ENCODE measurements at places on chromosomes 7 and 10.
A peak's percentile ranks its signal among the peaks of the same experiment; 100 is the strongest.

DNA sequence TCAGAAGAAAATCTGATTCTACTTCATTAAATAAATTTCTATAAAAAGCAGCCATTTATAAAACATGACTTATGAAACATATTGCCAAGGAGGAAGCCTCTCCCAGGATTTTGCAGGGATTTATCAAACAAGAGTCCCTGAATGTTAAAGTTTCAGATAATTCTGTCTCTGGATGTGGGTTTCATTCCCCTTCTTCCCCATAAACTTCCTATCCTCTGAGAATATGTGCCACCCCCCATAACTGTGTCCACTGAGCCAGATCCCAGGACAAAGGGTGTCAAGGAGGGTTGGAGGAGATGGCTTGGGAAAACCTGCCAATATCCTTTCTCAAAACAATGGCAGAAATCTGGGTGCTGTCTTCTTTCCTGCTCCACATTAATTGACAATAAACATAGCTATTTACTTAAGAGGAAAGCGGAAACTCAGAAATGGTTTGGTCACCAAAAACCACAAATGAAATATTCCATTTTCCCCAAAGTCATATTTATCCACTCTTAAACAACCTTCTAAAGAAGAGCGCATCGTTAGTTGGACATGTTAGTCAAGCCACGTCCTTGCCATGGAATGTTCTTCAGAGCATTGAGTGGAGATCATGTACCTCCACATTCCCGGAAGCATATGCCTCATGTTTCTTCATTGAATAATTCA lies 54.3 kb upstream of the AKR1E2 start:
- no peak for DNase-seq

DNA sequence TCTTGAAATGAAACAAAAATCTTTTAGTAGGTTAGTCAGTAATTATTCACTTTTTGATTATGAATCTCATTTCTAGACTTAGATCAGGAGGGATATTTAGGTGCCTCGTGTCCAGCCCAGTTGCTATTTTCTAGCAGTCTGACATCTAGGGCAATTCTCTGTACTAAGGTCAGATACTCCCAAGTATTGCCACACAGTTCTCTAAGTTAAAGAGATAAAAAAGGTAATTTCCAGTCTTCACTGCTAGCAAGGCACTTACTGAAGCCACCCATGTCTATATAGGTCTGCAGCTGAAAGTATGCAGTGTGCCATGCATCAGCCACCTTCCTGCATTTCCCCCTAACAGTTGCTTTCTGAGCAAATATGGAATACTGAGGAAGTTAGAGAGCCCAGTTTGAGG lies 83.4 kb downstream of the PON1 start:
- no peak for DNase-seq

GRCh38 chr7:19410106-19410505 lies 264.9 kb upstream of the FERD3L start:
- no peak for DNase-seq

DNA sequence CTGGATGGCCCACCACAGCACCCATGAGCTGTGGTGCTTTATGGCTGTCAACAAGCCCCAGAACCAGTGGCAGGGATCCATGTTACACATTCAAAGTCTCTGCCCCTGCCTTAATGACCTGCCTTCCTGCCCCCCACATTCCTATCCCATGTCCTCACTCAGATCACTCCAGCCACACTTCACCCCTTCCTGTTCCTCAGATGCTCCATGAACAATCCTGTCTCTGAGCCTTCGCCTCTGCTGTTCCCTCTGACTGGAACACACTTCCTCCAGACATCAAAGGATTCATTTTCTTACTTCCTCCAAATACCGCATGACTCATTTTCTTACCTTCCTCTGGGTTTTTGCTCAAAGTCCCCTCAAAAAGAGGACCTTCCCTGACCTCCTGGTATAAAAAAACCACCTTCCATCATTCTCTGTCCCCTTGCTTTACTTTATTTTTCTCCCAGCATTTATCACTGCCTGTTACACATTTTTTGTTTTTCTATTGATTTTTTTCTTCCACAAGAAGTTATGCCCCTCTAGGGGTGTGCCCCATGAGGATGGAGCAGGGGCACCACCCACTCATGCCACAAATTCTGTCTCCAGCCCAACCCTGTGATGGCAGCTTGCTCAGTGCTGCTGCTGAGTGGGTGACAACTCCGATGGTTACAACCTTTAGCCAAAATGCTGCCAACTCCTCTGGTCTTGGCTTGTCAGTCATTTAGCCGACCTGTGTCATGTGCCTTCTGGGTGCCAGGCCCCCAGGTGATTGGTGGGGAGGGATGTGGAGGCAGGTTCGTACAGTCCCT lies 18.2 kb downstream of the COL13A1 start:
- DNase-seq: no peak

DNA sequence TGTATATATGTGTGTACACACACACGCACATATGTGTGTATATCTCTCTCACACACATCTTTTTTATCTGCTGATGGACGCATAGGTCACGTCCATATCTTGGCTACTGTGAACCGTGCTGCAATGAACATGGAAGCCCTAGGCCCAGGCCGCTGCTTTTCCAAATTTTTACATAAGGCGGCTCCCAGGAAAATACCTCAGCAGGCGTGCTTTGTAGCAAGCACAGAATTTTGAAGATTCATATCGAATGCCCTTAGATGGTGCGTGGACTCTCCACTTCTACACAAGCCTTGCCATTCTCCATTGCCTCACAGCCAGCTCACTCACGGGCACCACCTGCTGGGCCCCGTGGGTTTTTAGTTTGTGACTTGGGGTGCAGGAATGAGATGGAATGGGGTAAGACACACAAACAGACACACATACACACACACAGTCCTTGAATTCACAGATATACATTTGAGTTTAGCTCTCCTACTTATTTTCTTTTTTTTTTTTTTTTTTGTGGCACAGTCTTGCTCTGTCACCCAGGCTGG lies 57.9 kb upstream of the RNF32 start:
- DNase-seq: no peak

GRCh38 chr7:2564970-2565540 lies 6.3 kb downstream of the IQCE start:
- DNase-seq: no peak

DNA sequence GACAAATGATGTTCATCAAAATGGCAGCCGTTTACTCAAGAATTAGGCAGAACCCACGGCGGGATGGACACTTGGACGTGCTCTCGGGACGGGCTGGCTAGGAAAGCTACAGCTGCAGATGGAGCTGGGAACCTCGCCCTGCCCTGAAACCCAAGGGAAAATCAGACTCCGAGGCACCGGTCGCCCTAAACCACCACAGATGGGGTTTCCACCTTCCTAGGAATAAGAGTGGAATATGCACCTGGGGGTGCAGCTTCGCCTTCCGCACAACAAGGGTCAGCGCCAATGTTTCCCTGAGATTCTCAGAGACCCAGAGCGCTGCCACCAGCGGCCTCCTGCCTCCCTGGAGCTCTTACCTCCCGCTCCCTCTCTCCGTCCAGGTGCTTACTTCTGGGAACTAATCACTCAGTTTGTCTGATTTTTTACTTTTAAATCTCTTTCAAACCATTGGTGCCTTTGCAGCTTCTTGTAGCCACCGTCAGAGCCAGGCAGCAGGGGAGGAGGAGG lies 122.7 kb downstream of the DYNC2I1 start:
- no peak for DNase-seq

DNA sequence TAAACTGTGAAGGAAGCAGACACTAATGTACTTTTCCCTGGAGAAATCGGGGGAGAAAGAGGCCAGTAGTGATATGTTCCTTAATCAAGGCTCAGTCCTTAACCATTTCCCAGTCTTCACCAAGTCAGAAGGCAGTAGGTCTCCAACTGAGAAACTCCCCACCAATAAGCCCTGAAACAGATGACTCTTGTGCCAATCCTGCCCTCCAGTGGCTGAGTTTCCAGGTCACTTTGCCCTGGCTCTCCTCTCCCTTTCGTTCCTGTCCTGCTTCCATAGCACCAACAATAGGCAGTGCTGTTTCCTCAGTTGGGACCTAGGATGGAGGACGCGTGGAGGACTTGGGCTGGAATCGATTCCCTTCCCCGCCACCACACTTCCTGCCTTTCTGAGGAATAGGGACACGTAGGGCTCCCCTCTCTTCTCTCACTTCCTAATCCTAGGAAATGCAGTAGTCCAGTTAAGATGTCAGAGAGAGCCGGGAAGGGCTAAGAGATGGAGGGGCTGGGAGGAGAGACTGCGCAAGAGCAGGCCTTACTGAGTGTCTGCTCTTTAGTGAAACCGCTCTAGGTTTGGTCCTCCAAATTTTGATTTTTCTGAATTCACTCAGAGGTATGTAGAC lies 23.4 kb downstream of the ATOH7 start:
- DNase-seq: peak; percentile 28

- no peak for DNase-seq
These were observed 12.9 kb upstream of the TMEM26 start for GRCh38 chr10:61465901-61466632.

GRCh38 chr7:5414916-5415315 lies 8.7 kb downstream of the TNRC18 start:
- DNase-seq: no peak

- DNase-seq: no peak
These were observed 47.9 kb downstream of the PTPRN2 start for GRCh38 chr7:158539711-158540146.

DNA sequence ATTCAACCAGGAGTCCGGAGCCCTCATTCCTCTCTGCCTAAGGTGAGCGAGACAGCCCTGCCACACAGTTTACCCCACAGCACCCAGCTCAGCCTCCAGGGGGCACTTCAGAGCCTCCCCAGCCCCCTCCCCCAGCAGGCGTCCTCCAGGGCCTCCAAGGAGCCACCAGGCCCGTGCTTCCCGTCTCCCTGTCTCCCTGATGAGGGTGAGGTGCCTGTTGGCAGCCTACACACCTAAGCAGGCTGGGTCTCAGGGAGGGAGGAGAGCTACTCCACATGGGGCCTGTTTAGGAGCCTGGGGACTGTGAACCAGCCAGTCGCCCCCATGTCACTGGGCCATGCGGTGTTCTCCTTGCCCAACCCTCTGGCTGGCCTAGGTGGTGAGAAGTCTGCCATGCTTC lies 28.9 kb upstream of the TRIM8 start:
- no peak for DNase-seq

DNA sequence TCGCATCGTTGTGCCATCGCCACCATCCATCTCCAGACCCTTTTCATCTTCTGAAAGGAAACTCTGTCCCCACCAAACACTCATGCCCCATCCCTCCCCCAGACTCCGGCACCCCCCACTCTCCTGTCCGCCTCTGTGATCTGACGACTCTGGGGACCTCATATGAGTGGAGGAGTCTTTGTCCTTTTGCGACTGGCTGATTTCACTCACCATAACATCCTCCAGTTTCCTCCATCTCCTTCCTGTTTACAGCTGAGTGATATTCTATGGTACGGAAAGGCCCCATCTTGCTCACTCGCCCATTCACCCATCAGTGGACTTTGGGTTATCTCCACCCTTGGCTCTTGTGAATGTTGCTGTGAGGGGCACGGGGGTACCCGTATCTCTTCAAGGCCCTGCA lies 11.8 kb upstream of the INSIG1 start:
- DNase-seq: no peak

DNA sequence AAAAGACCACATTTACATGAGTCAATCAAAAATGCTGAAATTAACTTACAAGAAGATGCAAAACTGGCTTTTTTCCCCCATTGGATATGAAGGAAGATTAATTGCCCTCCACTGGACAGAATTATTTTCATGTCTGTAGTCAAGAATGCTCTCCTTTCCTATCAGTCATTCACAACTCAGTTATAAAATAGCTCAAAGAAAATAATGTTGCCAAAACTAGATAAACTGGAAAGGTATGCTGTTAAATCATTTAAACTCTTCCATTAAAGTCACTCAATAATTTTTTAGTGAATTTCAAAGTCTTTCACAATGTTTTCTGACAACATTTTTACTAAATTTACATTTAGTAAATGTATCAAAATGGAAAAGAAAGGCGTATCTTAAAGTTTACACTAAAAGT lies 384.5 kb downstream of the HGF start:
- DNase-seq: no peak

- DNase-seq: no peak
These were observed 17.1 kb downstream of the MAGI2 start for GRCh38 chr7:79436378-79436777.

- no peak for DNase-seq
These were observed 53.9 kb upstream of the SKAP2 start for GRCh38 chr7:26918241-26918640.

DNA sequence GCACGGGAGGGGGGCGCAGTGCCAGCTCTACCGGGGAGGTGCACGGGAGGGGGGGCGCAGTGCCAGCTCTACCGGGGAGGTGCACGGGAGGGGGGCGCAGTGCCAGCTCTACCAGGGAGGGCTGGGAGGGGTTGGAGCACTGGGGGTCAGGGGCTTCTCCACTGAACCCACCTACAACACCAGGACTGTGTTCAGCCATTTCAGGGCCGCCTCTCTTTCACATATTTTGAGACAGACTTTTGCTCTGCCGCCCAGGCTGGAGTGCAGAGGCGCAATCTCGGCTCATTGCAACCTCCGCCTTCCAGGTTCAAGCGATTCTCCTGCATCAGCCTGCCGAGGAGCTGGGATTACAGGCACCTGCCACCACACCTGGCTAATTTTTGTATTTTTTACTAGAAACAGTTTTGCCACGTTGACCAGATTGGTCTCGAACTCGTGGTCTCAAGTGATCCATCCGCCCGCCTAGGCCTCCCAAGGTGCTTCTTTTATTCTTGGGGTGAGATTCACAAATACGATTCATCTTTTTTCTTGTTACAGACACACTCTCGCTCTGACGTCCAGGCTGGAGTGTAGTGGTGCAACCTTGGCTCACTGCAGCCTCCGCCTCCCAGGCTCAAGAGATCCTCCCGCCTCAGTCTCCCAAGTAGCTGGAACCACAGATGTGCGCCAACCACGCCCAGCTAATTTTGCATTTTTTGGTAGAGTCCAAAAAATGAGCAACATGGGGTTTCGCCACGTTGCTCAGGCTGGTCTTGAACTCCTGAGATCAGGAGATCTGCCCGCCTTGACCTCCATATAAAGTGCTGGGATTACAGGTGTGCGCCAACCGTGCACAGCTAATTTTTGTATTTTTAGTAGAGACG lies 37.0 kb downstream of the ADAP1 start:
- no peak for DNase-seq

DNA sequence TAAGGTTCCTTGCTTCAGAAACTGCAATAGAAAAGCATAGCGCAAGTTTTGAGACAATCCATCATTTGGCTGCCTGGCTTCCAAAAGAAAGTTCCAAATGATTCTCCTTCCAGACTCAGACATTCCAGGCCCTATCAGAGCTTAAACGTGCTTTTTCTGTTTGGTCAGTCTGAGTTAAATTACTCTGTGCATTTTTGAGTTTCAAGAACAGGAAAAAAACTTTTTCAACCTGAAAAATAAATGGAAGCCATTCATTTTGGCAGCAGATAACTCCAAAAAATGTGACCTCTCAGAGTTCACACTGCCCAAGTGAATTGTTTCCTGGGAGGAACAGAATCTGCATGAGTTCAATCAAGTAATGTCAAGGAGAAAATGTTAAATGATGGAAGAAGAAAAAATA lies 354.2 kb downstream of the CXCL12 start:
- no peak for DNase-seq

DNA sequence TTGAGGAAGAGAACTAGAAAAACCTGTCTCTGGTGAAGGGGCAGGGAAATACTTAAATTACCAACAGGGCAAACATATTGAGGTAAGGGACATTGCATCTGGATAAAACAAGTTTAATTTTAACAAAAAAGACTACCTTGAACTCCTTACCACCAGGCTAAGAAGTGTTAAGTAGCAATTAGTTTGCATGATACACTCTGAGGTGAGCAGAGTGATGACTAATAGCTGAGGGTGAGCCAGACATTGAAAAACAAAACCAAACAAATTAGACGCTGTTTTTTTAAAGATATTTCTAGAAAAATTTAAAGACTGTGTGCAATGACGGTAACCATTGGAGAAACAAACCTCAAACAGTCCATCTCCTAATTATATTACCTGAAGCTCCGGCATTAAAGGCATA lies 105.9 kb downstream of the ANKRD7 start:
- no peak for DNase-seq

GRCh38 chr10:43295436-43295835 lies 28.6 kb upstream of the RASGEF1A start:
- no peak for DNase-seq

Data from COLO829 (cell line).